ENCODE measurements at places on chromosomes 5 and 9.

- DNase-seq, result no peak
Observed at GRCh38 chr5:8340739-8341344, 471.9 kb downstream of the MTRR start.

DNA sequence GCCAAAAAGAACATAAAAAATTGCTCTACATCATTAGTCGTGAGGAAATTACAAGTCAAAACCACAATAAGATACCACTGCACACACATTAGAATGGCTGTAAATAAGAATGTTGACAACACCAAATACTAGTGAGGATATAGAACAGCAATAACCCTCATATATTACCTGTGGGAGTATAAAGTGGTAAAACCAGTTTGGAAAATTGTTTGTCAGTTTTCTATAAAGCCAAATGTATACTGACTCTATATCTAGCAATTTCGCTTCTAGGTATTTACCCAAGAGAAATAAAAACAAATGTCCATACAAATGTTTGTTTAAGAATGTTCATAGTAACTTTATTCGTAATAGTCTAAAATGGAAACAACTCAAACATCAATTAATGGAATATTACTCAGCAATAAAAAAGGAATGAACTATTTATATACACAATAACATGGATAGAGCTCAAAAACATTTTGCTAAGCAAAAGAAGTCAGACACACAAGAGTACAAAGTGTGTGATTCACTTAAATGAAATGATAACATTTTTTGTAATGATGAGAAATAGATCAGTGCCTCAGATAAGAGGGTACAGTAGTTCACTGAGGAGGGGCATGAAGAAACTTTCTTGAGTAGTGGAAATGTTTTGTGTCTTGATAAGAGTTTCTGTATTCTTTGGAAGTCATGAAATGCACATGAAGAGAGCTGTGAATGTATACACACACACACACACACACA, 219.6 kb upstream of the ZNF462 start:
- DNase-seq, result peak; percentile 63

GRCh38 chr5:92504346-92504745, 1076.7 kb downstream of the NR2F1-AS1 start:
- no peak for DNase-seq

GRCh38 chr5:32029261-32029660, 144.9 kb downstream of the GOLPH3 start:
- no peak for DNase-seq

GRCh38 chr9:90044710-90045151, 439.9 kb downstream of the GADD45G start:
- DNase-seq, result no peak

DNA sequence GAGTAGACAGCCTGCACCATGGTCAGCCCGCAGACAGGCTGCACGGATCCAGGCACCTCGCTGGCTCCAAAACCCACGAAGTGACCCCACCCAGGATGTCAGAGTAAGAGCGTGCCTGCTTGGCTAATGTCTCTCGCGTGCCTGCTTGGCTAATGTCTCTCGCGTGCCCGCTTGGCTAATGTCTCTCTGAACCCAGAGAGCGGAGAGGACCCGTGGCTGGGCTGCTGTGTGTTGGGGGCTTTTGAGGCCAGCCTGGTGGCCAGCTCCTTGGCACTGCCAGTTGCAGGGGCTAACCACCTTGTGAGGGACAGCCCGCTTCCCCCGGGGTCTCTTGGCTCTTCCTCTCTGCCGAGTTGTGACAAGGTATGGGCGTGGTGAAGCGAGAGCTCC, 8.9 kb upstream of the RXRA start:
- DNase-seq, result no peak
